A549 treated with Hydrocortisone at 1 μM for 4 hours (cell line): ENCODE measurements at places on chromosomes 3 and 15. TPM values are rescaled to one million over a fixed set of nuclear protein-coding genes. Genes with fewer than 3 reads are reported as not detected.

The GABRR3 gene
- total RNA-seq, result not detected in 5 replicates

The TUSC7 gene
- total RNA-seq, result not detected in 5 replicates

The CLRN1 gene
- not detected in 5 replicates for total RNA-seq

The AP3B2 gene
- total RNA-seq, result 0.61 to 1.0 TPM (median 0.82 TPM) in 5 replicates

The LDHAL6B gene
- total RNA-seq, result not detected in 5 replicates

The CD200R1 gene
- total RNA-seq, result 0.12 to 0.13 TPM in 2 of 5 replicates, not detected in the others

The SCAMP5 gene
- 11.4 to 14.0 TPM (median 13.1 TPM) in 5 replicates for total RNA-seq

The TEX55 gene
- total RNA-seq, result not detected in 5 replicates

The C3orf38 gene
- 16.0 to 21.3 TPM (median 17.6 TPM) in 5 replicates for total RNA-seq

The DCBLD2 gene
- total RNA-seq, result 190 to 301 TPM (median 238 TPM) in 5 replicates

The TRIM42 gene
- total RNA-seq, result not detected in 5 replicates
